LHCN-M2 (cell line): ENCODE measurements at places on chromosomes 1 and 21. TPM values are rescaled to one million over a fixed set of nuclear protein-coding genes. Genes with fewer than 3 reads are reported as not detected.

The TAL1 gene
- not detected in 2 replicates for total RNA-seq

The NMNAT2 gene
- 1.3 and 2.4 TPM in 2 replicates for total RNA-seq

DNA sequence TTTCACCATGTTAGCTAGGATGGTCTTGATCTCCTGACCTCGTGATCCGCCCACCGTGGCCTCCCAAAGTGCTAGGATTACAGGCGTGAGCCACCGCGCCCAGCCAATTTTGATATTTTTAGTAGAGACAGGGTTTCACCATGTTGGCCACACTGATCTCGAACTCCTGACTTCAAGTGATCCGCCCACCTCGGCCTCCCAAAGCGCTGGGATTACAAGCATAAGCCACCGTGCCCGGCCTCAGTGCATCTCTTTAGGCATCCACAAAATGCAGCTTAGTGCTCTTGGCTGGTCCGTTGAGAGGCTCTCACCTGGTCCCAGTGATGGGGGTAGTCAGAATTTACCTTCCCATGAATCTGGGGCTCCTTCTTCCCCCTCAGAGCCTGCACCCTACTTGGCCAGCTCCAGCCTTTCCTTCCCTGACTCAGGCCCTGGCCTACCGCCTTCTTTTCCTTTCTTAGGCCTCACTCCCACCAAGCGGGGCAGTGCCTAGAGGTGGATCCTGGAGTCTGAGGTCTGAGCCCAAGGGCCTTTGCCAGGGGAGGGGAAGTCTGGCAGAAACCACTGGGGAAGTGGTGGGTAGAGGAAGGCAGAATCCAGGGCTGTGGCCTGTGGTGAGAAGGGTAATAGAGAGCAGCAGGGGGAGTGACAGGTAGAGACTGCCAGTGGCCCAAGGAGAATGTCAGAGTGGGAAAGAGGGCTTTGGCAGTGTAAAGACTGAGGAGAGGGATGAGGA lies 3.7 kb downstream of the LENEP start:
- no peak for DNase-seq

DNA sequence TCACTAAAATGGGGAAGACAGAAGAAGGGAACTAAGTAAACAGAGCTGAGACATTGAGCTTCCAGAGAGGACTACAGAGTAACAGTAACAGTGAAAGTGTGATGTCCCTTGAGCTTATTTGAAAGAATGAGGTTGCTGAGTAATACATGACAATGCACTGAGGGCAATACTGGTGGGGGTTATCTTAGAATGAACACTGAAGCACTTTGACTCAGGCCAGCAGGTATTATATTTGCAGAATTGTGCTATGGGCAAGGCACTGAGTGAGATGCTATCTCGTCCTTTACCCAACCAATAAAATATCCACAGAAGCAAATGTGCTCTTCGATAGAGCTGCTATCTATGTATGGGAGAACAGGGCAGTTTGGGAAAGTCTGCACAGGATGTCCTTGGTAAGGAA lies 133.2 kb downstream of the DISP1 start:
- peak; percentile 12 for DNase-seq

The WNT3A gene
- total RNA-seq = not detected in 2 replicates

GRCh38 chr1:171501305-171502024 lies 16.1 kb downstream of the PRRC2C start:
- DNase-seq = no peak

GRCh38 chr1:167121375-167122120 lies 27.7 kb downstream of the STYXL2 start:
- no peak for DNase-seq
